Posterior cingulate gyrus (tissue), 11 donors: ENCODE measurements at places on chromosomes 2 and 18.

DNA sequence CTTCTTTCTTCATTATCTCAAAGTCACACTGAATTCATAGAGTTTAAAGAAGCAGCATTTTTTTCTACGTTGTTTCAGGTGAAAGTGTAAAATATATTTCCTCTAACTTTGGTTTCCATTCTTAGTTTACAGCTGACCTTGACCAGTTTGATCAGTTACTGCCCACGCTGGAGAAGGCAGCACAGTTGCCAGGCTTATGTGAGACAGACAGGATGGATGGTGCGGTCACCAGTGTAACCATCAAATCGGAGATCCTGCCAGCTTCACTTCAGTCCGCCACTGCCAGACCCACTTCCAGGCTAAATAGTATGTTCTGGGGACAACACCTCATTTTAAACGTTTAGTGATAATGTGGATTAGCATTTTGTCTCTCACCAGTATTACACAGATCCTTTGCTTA, 82.4 kb downstream of the PTRHD1 start:
- DNase-seq, result no peak

DNA sequence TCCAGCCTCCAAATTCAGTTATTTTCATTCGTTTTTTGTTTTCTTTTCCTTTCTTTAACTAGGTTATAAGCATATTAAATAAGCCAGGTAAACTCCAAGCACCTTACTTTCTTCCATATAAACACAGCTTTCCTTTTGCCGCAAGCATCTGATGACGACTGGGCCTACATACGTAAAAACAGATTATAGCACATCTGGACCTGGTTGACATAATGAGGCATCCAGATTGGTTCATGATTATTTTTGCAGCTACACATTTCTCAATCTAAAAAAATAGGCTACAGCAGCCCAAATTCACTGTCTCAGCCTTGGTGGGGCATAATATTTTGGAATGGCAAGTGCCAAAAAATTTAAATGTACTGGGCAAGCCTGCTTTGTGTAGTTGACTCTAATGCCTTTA, 7.7 kb downstream of the CYP1B1 start:
- DNase-seq, result no peak

- DNase-seq, result no peak
Observed at GRCh38 chr18:11367351-11367750, 218.0 kb upstream of the PIEZO2 start.

GRCh38 chr18:21004726-21005125, 106.9 kb downstream of the ROCK1 start:
- DNase-seq, result no peak

DNA sequence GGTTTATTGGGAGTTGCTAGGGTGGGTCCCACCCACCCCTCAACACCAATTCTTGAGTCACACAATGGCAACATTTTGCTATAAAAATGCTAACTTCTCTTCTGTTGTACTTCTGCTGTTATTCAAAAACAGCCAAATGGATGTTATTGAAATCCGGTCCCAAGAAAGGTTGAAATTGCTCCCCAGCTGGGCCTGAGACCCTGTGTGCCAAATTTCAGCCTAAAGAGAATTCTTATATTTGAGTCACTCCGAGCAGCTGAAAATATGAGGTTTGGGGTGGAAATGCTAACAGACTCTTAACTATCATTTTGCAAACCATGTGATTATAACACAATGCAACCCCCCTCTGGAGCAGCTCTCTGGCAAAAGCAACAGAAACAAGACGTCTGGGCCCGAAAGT, 27.0 kb upstream of the ACVR1 start:
- DNase-seq, result no peak

DNA sequence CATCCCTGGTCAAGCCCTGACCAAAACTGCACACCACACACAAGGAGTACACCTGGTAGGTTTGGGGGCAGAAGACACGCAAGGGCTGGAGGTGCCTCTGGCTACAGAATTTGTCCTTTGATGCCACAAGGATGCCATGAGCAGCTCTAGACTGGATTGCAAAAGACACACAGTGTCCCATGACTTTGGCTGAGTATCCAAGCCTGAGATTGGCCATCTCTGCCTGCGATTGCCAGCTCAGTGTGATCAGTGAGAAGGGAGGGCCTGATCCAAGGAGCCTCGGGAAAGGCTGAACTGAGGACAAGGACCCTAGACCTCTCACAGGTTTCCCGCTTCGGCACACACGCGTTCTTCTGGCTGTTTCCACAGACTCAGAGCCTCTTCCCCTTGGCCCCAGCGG, 60.0 kb upstream of the FOSL2 start:
- no peak for DNase-seq

GRCh38 chr2:216221811-216222210, 112.7 kb downstream of the XRCC5 start:
- DNase-seq, result no peak

- DNase-seq, result no peak
Observed at GRCh38 chr2:216537366-216537765, 38.7 kb downstream of the RPL37A start.

GRCh38 chr18:66872277-66872676, 268.4 kb upstream of the CDH19 start:
- DNase-seq, result no peak

DNA sequence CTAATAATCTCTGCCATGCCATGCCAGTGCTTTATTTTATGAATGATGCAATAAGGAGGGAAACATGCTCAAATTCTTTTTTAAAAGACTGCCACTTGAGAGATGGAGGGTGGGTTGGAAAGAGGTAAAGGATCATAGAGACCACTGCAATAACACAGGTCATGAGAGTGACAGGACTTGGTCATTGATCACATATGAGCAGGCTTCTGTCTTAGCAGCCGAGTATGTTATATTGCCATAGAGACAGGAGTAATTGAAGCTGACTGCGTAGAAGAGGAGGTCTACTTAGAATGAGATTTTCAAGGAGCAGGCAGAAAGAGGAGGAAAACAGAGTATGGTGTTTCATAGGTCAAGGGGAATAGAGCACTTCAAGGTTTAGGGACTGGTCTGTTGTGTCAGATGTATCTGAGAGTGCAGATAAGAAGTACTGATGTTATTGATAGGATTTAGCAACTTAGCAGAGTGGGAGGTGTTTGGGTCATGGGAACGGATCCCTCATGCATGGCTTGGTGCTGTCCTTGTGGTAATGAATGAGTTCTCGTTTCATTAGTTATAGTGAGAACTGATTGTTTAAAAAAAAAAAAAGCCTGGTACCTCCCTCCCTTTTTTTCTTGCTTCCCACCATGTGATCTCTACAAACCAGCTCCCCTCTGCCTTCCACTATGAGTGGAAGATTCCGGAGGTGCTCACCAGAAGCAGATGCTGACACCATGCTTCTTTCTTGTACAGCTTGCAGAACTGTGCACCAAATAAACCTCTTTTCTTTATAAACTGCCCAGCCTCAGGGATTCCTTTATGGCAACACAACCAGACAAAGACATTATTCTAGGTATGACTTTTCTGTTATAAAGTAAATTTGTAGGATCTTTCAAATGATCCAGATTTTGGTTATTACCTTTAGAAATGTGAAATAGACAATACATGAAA, 32.8 kb downstream of the UGP2 start:
- DNase-seq, result no peak

- DNase-seq, result no peak
Observed at GRCh38 chr2:238761868-238762267, 86.0 kb upstream of the TWIST2 start.

GRCh38 chr2:26679867-26680266, 12.7 kb upstream of the KCNK3 start:
- no peak for DNase-seq

- DNase-seq, result no peak
Observed at GRCh38 chr18:5444269-5444668, 99.5 kb downstream of the EPB41L3 start.
